D721Med (cell line): ENCODE measurements at places on chromosomes 3 and 15.

- no peak for DNase-seq
Measured at GRCh38 chr3:59782664-59783063, 732.8 kb upstream of the CFAP20DC start.

- no peak for DNase-seq
Measured at GRCh38 chr3:114480442-114480841, 186.6 kb downstream of the TIGIT start.

DNA sequence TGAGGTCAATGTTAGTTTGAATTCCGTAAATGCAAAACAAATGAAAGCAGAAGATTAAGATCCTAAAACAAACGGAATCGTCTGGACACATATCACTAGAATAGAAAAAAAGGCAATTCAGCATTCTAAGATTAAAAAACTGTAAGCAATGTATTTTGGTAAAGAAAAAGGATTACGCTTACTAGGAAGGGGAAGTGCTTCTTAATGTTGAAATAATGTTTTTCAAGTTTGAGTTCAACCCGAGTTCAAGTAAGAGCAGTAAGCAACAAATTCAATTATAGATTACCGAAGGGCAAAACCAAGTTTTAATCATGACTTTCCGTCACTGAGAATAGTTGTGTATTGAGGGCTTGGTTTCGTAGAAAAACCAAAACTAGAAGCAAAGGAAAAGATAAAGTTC lies 637 bp downstream of the CIP2A start:
- DNase-seq: no peak

DNA sequence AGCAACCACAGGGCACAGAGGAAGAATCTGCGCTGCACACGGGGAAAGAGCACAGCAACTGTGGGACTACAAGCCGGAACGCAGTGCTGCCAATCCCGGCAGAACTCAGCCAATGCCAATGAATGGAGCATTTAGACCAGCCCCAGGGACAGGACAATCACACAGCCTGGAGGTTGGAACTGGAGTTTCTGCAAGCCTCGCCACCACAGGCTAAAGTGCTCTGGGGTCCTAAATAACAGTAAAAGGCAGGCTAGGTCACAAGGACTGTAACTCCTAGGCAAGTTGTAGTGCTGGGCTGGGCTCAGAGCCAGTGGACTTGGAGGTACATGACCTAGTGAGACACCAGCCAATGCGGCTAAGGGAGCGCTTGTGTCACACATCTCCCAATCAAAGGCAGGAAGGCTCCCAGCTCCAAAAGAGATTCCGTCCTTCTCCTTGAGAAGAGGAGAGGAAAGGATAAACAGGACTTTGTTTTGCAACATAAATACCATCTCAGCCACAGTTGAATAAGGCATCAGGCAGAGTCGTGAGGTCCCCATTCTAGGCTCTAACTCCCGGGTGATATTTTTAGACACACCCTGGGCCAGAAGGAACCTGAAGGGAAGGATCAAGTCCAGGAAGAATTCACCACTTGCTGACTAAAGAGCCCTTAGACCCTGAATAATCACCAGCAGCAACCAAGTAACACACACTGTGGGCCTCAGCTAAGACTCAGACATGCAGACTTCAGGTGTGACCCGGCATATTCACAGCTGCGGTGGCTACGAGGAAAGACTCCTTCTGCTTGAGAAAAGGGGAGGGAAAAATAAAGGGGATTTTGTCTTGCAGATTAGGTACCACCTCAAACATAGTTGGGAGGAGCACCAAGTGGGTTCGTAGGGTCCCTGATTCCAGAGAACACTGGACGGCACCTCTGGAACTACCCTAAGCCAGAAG lies 85.5 kb upstream of the XXYLT1 start:
- no peak for DNase-seq

- no peak for DNase-seq
Measured at GRCh38 chr3:38634111-38634510, 15.4 kb downstream of the SCN5A start.

DNA sequence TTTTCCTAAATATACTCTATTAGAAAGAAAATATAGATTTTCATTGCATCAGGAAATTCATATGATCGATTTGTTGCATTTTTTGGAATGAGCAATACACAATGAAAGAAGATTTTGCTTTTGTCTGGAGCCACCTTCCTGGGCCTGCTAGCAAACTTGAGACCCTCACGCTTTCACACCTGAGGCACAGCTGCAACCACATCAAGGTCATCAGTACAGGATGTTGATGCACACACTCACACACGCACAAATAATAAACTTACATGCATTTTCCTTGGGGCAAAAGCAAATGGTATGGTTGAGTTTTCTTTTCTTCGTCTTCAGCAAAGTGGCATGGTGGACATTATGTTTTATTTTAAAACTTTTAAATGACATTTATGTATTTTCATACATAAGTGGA lies 64.8 kb upstream of the SATB1 start:
- no peak for DNase-seq

- no peak for DNase-seq
Measured at GRCh38 chr15:77974098-77974414, 103.5 kb downstream of the TBC1D2B start.

DNA sequence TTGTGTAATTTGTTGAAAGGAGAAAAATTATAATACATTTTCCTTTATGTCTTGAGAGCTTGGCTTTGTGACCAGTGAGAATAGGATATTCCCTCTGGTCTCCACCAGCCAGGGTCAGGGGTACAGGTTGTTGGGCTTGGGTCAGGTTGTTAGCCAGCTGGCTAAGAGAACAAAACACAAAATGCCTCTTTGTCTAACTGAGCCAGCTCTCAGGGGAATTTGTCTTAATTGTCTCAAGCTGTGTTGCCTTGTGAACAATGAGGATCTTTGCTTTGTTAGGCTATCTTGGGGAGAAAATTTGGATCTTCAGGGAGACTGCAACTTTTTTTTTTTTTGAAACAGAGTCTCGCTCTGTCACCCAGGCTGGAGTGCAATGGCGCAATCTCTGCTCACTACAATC lies 17.7 kb upstream of the GK5 start:
- DNase-seq: no peak

GRCh38 chr3:48013288-48013980 lies 2.8 kb downstream of the MAP4 start:
- no peak for DNase-seq

GRCh38 chr3:52633786-52634185 lies 51.9 kb downstream of the PBRM1 start:
- no peak for DNase-seq

DNA sequence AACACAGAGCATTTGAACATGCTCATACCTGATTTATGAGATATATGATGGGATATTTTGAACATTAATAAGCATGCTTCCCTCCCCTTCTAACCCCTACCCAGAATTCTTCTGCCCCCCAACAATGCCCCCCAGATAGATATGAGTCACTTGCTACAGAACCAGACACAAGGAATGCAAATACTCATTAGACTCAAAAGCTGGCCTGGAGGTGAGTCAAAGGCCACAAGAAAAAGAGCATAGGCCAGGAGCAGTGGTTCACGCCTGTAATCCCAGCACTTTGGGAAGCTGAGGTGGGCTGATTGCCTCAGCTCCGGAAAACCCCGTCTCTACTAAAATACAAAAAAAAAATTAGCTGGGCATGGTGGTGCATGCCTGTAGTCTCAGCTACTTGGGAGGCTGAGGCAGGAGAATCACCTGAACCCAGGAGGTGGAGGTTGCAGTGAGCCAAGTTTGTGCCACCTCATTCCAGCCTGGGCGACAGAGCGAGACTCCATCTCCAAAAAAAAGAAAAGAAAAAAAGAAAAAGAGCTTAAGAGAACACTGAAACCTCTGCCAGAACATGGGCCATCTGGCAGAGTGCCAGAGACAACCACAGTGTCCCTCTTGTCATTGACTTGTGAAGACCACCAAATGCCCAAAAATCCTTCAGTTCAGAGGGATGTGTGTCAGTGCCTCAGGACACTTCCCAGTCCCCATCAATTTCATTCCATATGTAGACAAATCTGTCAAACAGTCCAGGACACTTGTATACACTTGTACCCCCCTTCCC lies 3.9 kb upstream of the SH3GL3 start:
- DNase-seq: no peak

DNA sequence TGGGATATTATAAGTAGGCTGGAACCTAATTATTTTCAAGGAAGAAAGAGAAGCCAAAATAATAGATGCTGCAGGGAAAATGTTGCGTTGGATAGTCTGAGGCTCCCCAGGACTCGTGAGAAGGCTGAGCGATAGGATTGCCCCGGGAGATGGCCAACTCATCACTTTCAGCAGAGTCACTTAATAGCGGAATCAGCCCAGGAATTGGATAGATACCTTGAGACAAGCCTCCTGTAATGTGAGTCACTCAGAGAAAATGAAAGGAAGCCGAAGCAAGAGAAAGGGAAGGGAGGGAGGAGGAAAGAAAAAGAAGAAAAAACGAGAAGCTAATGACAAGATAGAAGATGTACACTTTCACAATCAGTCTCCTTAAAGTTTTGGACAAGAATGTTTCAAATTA lies 94.3 kb downstream of the SQOR start:
- DNase-seq: no peak

GRCh38 chr3:101141135-101141534 lies 147.9 kb upstream of the ABI3BP start:
- DNase-seq: no peak

DNA sequence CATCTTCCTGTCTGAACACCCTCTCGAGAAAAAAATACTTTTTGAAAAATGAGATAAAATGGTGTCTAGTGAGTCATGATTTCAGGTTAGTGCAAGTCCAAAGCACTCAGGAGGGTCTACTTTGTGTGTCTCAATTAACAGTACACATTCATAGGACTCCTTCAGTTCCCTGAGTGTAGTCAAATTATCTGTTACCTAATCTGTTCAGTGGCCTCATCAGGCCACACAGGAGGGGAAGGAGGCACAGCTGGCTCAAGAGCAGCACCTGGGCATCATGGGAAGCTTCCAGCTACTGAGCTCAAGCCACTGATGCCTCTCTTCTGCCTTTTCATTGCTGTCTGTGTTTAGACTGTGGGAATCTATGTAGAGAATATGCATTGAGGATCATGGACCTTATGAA lies 341.4 kb upstream of the SGO1 start:
- DNase-seq: no peak

DNA sequence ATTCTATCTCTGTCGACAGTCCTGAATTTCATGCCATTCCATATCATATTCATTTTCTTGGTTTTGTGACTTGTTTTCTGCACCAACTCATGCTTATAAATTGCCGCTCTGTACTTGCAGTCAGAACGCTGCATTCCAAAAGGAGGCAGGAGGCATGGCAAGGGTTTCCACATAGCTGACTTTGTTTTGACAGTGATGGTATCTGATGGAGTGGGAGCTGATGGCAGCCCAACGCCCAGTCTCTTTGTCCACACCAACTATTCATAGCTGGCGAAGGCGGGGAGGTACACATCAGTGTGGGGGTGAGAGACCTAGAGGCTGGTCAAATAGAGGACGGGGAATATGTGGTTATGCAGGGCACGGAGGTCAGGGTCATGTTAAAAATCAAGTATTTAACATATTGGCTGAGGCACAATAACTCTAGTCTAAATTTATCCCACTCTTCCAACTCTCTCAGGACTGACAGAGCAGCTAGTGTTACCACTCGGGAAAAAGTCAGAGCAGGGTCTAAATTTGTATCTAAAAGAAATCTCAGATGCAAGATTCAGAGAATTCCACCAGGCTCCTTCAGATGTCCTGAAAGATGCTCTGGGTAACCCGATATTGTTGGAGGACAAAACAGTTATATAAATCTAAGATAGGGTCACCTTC lies 67.8 kb upstream of the ATP13A3 start:
- no peak for DNase-seq
